ENCODE measurements at places on chromosomes 4 and X.

DNA sequence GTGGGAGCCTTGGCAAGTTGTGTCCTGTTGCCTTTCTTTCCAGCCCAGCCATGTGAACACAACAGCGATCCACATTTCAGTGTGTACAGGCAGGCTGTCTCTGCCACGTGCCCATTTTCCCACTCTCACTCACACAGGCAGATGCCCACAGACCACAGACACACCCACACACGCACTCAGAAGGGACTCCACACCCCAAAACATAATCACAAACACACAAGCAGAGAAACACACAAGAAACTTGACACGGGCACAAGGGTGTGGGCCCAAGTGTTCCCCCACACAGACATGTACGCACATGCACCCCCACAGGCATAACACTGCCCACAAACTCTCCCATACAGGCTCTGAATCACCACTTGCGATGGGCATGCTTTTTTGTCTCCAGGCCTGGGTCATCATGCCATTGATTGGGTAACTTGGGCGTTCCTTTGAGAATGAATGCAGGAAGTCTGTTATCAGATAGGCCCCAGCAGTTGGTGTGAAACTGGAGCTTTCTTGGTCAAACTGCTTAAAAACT is 84.3 kb downstream of the NBDY start:
- peak; percentile 96 for DNase-seq

DNA sequence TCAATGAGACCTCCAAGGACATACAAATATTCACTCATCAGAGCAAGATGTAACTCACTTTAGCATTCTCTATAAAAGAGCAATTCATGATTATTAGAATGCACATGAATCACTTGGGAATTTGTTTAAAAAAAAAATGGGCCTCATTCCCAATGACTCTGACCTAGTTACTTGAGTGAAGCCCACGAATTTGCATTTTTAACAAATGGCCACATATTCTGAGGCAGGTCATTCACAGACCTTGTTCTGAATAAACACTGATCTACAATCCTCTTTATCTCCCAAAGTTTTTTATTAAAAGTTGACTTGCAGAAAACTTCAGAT is 255.1 kb upstream of the VEGFC start:
- no peak for DNase-seq

DNA sequence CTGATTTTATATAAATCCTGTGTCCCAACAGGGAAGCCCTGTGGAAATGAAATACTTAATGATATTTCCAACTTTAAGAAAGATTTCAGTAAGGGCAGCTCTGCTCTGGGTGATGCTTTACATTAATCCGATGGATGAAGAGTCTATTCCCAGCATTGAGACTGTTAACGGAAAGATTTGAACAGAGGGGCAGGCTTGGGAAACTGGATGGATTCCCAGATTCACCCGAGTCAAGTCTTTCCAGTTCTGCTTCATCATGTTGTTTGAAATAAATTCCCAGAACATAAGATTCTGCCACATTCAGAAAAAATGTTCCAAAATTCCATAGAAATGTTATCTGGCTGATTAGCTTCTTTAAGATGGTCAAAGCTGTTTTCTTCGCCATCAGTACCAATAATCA is 246.0 kb downstream of the FBXW7 start:
- DNase-seq, result no peak

DNA sequence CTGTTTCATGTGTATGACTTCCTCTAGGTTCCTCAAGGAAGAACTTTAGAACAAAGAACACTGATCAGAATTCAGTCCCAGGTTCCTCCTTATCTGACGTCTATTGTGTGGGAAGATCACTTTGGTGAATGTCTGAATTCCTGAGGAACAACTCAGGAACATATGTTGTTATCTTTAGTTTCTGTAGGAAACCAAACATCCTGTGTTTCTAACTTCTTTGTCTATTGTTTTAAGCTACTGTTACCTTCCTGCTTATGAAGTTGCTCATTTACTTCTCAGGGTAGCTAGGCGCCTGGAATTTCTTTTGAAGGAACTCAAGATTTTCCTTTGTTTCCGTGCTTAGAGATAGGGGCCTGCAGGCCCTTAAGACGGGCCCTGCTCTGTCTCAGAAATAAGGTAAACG is 46.2 kb downstream of the MAGEB5 start:
- no peak for DNase-seq

DNA sequence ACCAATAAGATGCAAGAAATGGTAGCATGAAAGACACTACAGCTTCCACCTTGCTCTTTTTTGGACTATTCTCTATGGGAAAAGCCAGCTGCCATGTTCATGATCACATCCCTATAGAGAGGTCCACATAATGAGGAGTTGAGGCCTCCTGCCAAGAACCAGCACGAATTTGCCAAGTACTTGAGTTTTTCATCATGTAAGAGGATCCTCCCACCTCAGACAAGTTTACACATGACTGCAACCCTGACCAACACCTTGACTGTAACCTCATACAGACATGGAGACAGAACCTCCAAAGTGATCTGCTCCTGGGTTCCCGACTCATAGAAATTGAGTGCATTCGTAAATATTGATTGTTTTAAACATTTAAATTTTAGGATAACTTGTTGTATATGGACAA is 135.2 kb upstream of the TSPAN5 start:
- no peak for DNase-seq

- no peak for DNase-seq
These were observed 3.2 kb downstream of the MAOB start for GRCh38 chrX:43878906-43879526.

DNA sequence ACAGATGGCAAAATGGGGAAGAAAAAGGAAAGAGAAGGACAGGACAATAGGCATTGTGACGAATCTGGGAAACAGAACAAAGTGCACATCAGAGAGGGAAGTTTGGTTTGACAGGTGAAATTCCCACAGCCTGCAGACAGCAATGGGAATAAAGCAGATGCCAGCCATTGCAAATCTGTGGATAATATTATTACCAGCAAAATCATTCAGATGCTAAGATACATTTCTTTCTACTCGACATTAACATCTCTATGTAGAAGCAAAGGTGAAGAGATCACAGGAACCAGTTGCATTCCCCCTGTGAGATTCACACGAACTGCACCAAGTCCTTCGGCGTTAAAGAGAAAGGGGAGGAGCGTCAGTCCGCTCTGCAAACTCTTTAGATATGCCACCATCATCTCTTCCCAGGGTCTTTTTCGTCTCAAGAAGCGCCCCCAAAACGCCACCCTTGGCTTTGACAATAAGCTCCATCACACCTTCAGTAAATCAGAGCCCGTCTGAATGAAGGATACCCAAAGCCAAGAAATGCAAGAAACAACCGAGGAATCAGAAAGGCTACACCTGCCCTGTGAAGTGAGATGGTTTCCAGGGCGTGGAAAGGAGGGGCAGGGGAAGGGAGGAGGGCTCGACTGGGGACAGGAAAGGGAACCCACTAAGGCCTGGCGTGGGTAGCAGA is 1.9 kb downstream of the NEUROG2 start:
- no peak for DNase-seq

DNA sequence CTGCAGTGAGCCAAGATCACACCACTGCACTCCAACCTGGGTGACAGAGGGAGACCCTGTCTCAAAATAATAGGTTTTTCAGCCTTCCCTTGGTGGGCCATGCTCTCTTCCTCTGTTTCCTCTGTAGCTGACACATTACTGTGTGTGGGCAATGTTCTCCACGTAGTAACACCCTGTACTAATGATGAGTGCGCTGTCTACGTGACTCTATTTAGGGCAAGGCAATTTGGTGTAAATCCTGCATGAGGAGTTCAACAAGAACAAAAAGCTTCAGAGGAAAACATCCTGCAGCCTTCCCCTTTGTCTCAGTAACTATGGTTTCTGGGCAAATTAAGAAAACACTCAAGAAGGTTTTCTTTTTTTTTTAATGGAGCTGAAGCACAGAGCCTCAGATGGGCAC is 24.4 kb upstream of the JAKMIP1 start:
- DNase-seq, result no peak

- no peak for DNase-seq
These were observed 103.8 kb downstream of the CAMK2D start for GRCh38 chr4:113657586-113658233.

All from vagina (tissue), 2 donors.